ENCODE measurements at places on chromosomes 3 and 15.

DNA sequence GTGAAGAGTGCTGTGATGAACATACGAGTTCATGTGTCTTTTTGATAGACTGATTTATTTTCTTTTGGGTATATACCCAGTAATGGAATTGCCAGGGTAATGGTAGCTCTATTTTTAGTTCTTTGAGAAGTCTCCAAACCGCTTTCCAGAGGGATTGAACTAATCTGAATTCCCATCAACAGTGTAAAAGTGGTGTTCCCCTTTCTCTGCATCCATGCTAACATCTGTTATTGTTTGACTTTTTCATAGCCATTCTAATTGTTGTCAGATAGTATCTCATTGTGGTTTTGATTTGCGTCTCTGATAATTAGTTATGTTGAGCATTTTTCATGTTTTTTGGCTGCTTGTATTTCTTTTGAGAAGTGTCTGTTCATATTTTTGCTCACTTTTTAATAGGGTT, 54.8 kb upstream of the UTS2B start:
- no peak for DNase-seq

- DNase-seq: no peak
Measured at GRCh38 chr3:47013231-47013630, 33.8 kb downstream of the NBEAL2 start.

- DNase-seq: no peak
Measured at GRCh38 chr3:183279371-183279770, 26.3 kb downstream of the B3GNT5 start.

DNA sequence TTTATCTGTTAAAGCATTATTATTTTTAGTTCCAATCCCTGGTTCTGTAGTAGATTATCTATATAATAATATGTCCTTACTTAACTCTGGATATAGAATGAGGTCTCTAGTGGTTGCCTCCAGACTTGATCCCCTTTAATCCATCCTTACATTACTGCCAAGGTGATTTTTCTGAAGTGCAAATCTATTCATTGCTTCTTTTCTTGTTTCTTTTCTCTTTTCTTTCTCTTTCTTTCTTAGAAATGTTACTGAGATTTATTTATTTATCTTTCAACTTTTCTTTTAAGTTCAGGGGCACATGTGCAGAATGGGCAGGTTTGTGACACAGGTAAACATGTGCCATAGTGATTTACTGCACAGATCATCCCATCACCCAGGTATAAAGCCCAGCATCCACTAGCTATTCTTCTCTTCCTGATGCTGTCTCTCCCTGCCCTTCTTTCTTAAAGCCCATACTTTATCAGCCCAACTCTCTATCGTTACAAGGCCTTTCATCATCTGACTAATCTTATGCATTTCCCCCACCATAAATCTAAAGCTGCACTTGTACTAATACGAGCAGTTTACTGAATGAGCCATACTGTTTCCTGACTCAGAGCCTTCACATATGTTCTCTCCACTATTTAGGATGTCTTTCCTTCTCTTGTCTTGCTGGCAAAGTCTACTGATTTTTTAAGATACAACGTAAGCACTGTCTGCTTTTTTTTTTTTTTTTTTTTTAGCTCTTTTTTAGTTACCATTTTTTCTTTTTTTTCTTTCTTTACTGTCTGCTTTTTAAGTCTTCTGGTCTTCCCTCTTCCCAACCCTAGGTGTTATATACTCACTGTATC, 4.6 kb downstream of the GLCE start:
- DNase-seq: no peak

GRCh38 chr15:55835866-55836265, 92.9 kb upstream of the PRTG start:
- DNase-seq: no peak
